Stimulated activated CD4-positive, alpha-beta T cell treated with anti-CD3 and anti-CD28 coated beads, Interleukin-15, amount 100 ng/mL, for 1 hour (primary cell): ENCODE measurements at places on chromosomes 12 and 14.

GRCh38 chr12:12684375-12685106 is 11.4 kb downstream of the GPR19 start:
- no peak for DNase-seq

GRCh38 chr12:48067250-48067938 is 38.5 kb downstream of the SENP1 start:
- no peak for DNase-seq

DNA sequence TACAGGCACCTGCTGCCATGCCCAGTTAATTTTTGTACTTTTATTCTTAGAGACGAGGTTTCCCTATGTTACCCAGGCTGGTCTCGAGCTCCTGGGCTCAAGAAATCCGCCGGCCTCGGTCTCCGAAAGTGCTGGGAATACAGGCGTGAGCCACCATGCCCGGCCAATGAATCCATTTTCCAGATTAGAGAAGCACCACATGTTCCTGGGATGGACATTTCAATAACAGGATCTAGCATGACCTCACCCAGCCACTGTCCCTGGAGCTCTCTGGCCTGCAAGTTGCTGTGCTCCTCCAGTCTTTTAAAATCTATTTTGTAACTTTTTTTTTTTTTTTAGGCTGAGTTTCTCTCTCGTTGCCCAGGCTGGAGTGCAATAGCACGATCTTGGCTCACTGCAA is 2.2 kb downstream of the GPR132 start:
- DNase-seq: no peak

DNA sequence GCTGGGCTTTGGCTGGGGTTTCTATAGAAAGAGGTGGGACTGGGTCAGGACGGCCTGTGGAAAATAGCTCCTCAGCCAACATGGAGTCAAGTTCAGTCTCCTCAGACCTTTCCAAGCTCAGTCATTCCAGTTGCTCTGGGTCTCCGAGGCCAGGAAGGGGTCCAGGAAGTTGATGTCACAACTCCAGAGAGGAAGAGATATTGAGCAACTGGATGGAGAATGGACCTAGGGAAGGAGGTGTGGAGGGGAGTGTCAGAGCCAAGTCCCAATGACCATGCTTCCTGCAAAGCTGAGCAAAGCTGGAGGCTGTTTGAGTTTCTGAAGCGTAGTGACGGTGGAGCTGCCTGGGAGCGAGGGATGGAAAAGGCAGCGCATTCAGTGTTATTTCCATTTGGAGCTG is 86.1 kb downstream of the SLC24A4 start:
- DNase-seq: no peak

DNA sequence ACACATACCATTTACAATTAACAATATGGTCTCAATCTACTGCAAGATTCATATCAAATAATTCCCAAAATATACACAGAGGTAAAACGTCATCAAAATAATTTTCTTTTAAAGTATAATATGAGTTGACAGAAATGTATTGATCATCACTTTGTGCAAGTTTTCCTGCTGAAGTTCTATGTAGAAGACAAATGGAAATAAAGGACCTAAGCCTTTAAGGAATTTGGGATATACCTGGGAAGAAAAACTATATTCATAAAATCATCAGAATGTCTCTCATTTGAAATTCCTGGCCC is 61.1 kb upstream of the DAAM1 start:
- no peak for DNase-seq
